ENCODE measurements at places on chromosomes 1 and 21. TPM values are rescaled to one million over a fixed set of nuclear protein-coding genes. Genes with fewer than 3 reads are reported as not detected.

DNA sequence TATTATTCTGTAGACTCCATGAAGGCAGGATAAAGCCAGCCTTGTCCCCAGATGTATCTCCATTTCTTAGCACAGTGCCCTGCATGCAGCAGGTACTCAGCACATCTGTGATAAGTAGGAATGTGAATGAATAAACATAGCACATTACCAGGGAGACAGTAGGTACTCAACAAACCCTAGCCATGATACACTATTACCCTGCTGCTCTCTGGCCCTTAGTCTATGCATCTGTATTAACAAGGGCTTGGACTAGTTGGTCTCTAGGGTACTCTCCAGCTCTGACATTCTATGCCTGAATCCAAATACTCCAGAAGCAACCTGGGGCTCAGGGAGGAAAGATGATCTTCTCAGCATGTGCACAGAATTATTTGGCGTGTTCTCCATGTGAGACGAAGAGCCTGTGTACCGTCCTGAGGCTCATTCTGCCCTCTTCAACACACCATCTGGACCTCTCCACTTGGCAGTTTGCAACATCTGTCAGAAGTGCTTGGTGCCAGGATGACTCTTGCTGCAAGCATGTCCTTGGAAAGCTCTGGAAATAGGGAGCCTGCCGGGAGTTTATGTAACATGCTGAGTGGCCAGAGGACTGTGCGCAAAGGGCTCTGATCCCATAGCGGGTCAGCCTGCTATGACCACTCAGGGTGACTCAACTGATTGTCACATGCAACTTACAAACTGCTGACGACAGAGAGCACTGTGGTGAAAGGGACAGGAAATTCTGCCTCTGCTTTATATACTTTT, 228.2 kb upstream of the USP24 start:
- peaks cover 9% of the 10 kb centered on the region for H3K4me1 ChIP-seq
- no peak for DNase-seq
- no peak overlapping the region for H3K27ac ChIP-seq
- H3K27me3 ChIP-seq = no peaks in the 10 kb centered on the region
- no peak overlapping the region for H3K4me3 ChIP-seq

- H3K4me3 ChIP-seq = no peak overlapping the region
- no peaks in the 10 kb centered on the region for H3K4me1 ChIP-seq
- H3K36me3 ChIP-seq = no peaks in the 10 kb centered on the region
- no peaks in the 10 kb centered on the region for H3K27me3 ChIP-seq
Observed at GRCh38 chr1:198798923-198799386, 160.1 kb downstream of the PTPRC start.

DNA sequence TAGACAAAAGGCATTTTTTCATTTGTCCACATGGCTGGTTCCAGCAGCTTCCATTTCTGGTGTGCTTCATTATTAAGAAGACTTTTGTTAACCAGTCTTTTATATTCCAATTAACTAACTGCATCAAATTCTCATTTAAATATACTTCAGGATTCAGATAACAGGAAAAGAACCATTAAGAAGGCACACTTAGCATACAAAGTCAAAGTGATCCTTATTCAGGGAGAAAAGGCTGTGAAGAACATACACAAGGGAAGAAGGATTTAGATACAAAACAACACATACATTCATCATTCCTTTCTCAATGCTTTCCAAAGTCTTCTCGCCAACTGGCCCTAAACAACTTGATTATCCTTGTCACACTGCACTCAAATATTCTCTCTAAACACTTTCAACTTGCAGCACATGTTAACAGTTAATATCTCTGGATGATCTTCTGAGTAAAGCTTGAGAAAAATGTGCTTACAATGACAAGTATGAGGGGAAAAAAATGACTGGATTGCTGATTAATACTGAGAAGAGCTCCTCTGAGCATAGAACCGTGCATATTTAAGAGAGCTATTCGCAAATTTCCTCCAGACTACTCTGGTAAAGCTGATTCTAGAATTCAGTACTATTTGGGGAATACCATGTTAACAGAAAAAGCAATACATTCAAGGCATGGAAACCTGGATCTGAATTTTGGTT, 225.2 kb upstream of the TNR start:
- no peak overlapping the region for H3K27ac ChIP-seq
- no peaks in the 10 kb centered on the region for H3K27me3 ChIP-seq
- H3K36me3 ChIP-seq = peaks cover 6% of the 10 kb centered on the region

DNA sequence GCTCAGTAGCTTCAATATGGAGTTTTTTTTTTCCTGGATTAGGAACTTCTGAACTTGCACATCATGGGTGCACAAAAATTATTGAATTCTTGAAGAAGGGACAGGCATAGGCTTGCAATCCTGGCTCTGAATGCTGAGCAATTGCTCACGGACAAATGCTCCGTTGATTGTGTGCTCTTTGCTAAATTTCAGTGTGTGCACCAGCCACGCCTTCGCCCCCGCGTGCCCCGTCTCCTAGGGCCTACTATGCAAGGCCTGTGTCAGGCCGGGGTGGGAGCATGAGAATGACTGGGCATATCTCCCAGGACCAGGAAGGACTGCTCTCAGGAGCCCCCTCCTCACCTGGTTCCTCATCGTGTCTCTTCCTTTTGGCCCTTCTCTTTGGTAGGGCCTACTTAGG, 17.4 kb downstream of the IL6R start:
- DNase-seq = no peak
- no peak overlapping the region for H3K4me3 ChIP-seq
- H3K27me3 ChIP-seq = no peaks in the 10 kb centered on the region
- peaks cover 39% of the 10 kb centered on the region for H3K36me3 ChIP-seq
- H3K4me1 ChIP-seq = peaks cover 94% of the 10 kb centered on the region
- H3K27ac ChIP-seq = peak overlapping the region; percentile 10

GRCh38 chr1:155077346-155077745, 1.3 kb upstream of the EFNA3 start:
- peaks cover 18% of the 10 kb centered on the region for H3K36me3 ChIP-seq
- DNase-seq = no peak
- H3K27me3 ChIP-seq = peaks cover 90% of the 10 kb centered on the region
- no peak overlapping the region for H3K27ac ChIP-seq

GRCh38 chr1:93699049-93699384, 17.4 kb upstream of the BCAR3 start:
- no peak overlapping the region for H3K4me3 ChIP-seq
- H3K27me3 ChIP-seq = no peaks in the 10 kb centered on the region
- DNase-seq = no peak

DNA sequence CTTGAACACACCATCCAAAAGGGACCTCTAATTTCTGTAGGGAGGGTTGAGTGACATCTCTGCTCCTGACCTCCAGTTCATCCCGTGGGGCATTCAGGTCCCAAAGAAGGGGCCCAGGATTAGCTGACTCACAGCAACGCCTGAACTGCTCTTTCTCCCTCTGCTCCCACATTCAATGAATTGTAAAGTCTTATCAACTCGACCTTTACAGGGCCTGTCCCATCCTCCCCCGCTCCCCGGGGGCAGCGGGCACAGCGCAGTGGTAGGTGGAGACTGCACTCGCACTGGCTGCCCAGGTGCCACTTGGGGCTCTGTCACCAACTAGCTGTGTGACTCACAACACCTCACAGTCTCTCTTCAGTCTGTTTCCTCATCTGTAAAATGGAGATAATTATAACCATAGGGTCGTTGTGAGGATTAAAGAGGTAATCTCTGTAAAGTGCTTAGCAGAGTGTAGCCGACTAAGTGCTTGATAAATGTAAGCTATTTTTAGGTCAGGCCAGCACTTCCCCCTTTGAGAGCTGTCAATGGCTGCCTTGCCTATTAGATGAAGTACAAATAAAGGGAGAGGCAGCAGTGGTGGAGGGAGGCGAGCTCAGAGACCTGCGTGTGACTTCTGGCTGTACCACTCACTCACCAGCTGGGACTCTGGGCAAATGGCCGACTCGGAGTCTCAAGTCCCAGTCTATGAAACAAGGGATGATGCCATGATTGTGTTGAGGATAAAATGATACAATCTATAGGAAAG, 637 bp upstream of the MYBPHL start:
- no peak overlapping the region for H3K4me3 ChIP-seq
- H3K36me3 ChIP-seq = no peaks in the 10 kb centered on the region
- peak; percentile 10 for DNase-seq
- no peaks in the 10 kb centered on the region for H3K27me3 ChIP-seq

GRCh38 chr21:45126204-45126626, 51.8 kb downstream of the ADARB1 start:
- no peak for DNase-seq
- H3K27me3 ChIP-seq = peaks cover 58% of the 10 kb centered on the region
- H3K4me1 ChIP-seq = peaks cover 11% of the 10 kb centered on the region

- peak overlapping the region; percentile 99 for H3K4me3 ChIP-seq
- no peak for DNase-seq
- no peaks in the 10 kb centered on the region for H3K27me3 ChIP-seq
- H3K36me3 ChIP-seq = peaks cover 36% of the 10 kb centered on the region
- no peaks in the 10 kb centered on the region for H3K4me1 ChIP-seq
Observed at GRCh38 chr1:93344886-93345632, 648 bp upstream of the DR1 start.

DNA sequence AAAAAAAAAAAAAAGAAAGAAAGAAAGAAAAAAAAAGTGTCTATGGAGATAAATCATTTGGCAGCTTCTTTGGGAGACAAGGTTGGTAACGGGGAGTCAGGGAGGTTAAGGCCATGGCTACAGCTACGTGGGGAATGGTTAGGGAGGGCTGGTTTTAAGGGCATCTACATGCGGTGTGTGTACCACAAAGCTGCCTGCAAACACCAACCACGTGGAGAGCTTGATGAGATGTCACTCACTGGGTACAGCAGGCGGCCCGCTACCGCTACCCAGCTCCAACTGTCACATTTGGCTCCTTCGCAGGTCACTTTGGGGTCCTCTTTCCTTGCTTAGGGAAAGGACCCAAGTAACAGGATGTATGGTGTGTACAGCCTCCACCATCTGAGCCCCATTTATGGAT, 4.2 kb downstream of the NPPB start:
- no peak overlapping the region for H3K27ac ChIP-seq
- DNase-seq = no peak
- no peak overlapping the region for H3K4me3 ChIP-seq
- peaks cover 7% of the 10 kb centered on the region for H3K36me3 ChIP-seq

- no peaks in the 10 kb centered on the region for H3K4me1 ChIP-seq
- no peak overlapping the region for H3K27ac ChIP-seq
- no peak for DNase-seq
- no peaks in the 10 kb centered on the region for H3K27me3 ChIP-seq
- H3K4me3 ChIP-seq = no peak overlapping the region
Observed at GRCh38 chr21:42548687-42549406, 35.2 kb downstream of the SLC37A1 start.

DNA sequence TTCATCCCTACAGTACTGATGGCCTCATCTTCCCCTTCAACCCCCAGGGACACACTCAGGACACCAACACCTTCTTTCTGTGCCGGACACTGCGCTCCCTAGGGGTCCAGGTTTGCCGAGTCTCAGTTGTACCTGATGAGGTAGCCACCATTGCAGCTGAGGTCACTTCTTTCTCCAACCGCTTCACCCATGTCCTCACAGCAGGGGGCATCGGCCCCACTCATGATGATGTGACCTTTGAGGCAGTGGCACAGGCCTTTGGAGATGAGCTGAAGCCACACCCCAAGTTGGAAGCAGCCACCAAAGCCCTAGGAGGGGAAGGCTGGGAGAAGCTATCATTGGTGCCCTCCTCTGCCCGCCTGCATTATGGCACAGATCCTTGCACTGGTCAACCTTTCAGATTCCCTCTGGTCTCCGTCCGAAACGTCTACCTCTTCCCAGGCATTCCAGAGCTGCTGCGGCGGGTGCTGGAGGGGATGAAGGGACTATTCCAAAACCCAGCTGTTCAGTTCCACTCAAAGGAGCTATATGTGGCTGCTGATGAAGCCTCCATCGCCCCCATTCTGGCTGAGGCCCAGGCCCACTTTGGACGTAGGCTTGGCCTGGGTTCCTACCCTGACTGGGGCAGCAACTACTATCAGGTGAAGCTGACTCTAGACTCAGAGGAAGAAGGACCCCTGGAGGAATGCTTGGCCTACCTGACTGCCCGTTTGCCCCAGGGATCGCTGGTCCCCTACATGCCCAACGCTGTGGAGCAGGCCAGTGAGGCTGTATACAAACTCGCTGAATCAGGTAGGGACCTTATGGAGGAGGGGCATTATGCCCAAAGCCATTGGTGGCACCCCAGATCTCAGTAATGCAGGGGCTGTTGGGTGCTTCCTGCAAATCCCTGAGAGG, 5.1 kb upstream of the LENEP start:
- no peak overlapping the region for H3K4me3 ChIP-seq
- no peak overlapping the region for H3K27ac ChIP-seq
- peaks cover 30% of the 10 kb centered on the region for H3K36me3 ChIP-seq
- no peaks in the 10 kb centered on the region for H3K27me3 ChIP-seq

DNA sequence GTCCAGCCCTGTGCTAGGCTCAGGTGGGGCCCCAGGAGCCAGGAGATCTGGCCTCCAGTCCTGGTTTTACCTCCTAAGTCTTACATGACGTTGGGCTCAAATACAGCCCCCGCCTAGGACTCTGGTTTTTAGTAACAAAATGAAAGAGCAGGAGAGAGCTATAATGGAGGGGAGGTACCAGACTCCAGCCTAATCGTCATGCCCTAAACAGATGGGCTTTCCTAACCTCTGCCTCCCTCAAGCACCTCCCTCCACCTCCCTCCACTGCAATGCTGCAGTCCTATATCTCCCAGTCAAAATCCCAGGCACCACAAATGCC, 28.6 kb downstream of the TTC39A start:
- no peak overlapping the region for H3K27ac ChIP-seq
- no peaks in the 10 kb centered on the region for H3K27me3 ChIP-seq
- no peak for DNase-seq
- H3K36me3 ChIP-seq = peaks cover 7% of the 10 kb centered on the region
- peaks cover 35% of the 10 kb centered on the region for H3K4me1 ChIP-seq

- DNase-seq = no peak
- peaks cover 6% of the 10 kb centered on the region for H3K36me3 ChIP-seq
- no peaks in the 10 kb centered on the region for H3K27me3 ChIP-seq
- H3K4me1 ChIP-seq = peaks cover 10% of the 10 kb centered on the region
- H3K27ac ChIP-seq = no peak overlapping the region
- H3K4me3 ChIP-seq = no peak overlapping the region
Observed at GRCh38 chr1:28240024-28240423, 4.1 kb downstream of the ATP5IF1 start.

GRCh38 chr1:19892129-19892528, 9.9 kb downstream of the OTUD3 start:
- H3K4me3 ChIP-seq = no peak overlapping the region
- H3K27me3 ChIP-seq = no peaks in the 10 kb centered on the region
- DNase-seq = no peak
- peaks cover 41% of the 10 kb centered on the region for H3K4me1 ChIP-seq
- H3K27ac ChIP-seq = no peak overlapping the region

IBA57 gene
- 9.5 TPM for total RNA-seq

ZNF695 gene
- 19.6 TPM for total RNA-seq

RIPK4 gene
- total RNA-seq = 30.3 TPM

PLPPR4 gene
- total RNA-seq = 0.12 TPM

CFAP107 gene
- not detected for total RNA-seq

CELA2A gene
- total RNA-seq = not detected

FLG gene
- total RNA-seq = not detected

NHLH2 gene
- not detected for total RNA-seq

Data from Calu3 (cell line).